ENCODE measurements at places on chromosomes 2 and 18.

DNA sequence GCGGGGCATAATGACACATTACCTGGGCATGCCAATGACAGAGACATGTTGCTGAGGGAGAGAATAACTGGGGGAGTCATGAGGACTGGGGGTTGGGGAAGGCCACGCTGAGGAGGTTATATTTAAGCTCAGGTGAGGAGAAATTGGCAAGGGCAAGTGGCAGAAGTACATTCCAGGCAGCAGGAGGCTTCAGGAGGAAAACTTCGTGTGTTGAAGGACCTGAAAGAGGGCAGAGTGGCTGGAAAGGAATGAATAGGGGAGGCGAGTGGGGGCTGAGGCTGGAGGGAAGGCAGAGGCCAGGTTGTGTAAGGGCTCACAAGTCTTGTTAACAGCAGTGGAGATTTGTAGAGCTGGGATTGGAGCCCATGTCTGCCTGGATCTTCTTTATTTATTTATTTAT, 166.3 kb downstream of the RAPGEF4 start:
- no peak for DNase-seq

- no peak for DNase-seq
Measured at GRCh38 chr2:59892398-59892797, 661.1 kb downstream of the BCL11A start.

- no peak for DNase-seq
Measured at GRCh38 chr2:234502285-234502918, 5.5 kb upstream of the ARL4C start.

GRCh38 chr2:28638102-28638501, 113.5 kb upstream of the PPP1CB start:
- no peak for DNase-seq

GRCh38 chr2:231720987-231721966, 13.0 kb downstream of the PTMA start:
- no peak for DNase-seq

DNA sequence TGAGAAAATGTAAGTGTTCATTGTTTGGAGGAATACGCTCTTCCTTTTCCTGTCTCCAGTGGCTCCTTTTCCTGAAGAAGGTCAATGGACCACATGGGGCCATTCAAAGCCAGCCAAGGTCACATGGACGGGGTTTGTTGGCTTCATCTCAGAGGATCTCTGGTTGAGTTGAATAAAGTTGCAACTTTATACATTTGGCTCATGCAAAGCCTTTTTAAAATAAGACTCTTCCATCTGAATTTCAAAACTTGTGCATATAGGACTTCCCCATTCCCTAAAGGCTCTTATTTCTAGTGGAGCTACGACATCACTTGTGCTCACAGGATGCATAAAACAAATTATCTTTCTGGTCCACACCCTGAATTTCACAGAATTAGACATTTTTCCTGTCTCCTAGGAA, 235.5 kb downstream of the CMPK2 start:
- no peak for DNase-seq

DNA sequence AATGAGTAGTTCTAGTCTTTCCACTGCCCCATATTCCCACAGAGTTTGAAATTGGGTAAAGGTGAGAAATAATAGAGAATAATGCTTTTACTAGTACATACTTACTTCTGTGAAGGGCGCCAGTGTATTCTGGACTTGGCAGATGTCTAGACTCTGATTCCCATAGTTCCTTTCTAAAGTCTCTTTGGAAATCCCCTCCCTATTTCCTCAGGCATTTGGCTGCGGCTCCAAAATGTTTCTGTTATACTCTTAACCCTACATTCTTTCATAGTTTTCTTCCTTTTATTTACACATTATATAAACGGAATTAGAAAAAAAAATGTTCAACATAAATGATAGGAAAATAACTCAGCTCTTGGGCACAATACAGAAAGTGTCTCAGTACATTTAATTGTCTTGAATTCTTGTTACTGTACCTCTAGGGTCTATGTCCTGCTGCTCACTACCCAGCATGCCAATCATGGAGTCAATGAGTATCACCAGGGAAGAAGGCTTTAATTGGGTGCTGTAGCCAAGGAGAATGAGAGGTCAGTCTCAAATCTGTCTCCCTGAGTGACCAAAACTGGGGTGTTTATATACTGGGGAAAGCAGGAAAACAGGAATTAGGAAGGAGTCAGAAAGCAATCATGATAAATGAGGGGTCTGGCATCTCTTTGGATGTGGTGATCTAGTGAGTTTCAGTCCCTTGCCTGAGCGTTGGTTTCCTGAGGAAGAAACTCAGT, 147.8 kb upstream of the MMADHC start:
- DNase-seq = no peak

- no peak for DNase-seq
Measured at GRCh38 chr18:45255197-45255890, 359.9 kb upstream of the SLC14A2 start.

GRCh38 chr2:207252979-207253645, 87.4 kb upstream of the KLF7 start:
- DNase-seq = no peak

GRCh38 chr2:19667536-19667949, 234.2 kb downstream of the TTC32 start:
- no peak for DNase-seq

DNA sequence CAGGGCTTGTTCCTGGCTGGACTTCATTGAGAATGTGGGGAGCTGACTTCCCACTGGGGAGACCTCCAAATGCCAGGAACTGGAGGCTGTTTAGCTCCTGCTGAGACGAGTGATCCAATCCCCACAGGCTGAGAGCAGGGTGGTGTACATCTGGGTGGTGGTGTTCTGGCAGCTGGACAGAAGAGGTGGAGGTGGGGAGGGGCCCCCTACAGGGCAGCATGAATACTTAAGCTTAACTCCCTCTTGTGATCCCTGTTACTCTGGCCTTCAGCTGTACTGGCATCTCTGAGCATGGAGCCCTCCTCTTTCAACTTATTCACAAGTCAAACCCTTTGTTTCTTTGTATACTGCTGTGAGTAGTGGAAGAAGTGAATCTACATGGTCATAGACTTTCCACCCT, 167.8 kb upstream of the LYPD1 start:
- no peak for DNase-seq

All from activated T-helper 1 cell treated with anti-CD3 and anti-CD28 coated beads, Interleukin-2, amount 50 U/mL, for 16 hours (primary cell).